Upper lobe of right lung (tissue), 1 donor: ENCODE measurements at places on chromosomes 1 and 21. TPM values are rescaled to one million over a fixed set of nuclear protein-coding genes. Genes with fewer than 3 reads are reported as not detected.

The KPRP gene
- total RNA-seq, result not detected

The HMGCS2 gene
- total RNA-seq, result not detected

The AZIN2 gene
- 2.3 TPM for total RNA-seq

The ARHGEF11 gene
- 41.1 TPM for total RNA-seq

The KIF14 gene
- 0.23 TPM for total RNA-seq

DNA sequence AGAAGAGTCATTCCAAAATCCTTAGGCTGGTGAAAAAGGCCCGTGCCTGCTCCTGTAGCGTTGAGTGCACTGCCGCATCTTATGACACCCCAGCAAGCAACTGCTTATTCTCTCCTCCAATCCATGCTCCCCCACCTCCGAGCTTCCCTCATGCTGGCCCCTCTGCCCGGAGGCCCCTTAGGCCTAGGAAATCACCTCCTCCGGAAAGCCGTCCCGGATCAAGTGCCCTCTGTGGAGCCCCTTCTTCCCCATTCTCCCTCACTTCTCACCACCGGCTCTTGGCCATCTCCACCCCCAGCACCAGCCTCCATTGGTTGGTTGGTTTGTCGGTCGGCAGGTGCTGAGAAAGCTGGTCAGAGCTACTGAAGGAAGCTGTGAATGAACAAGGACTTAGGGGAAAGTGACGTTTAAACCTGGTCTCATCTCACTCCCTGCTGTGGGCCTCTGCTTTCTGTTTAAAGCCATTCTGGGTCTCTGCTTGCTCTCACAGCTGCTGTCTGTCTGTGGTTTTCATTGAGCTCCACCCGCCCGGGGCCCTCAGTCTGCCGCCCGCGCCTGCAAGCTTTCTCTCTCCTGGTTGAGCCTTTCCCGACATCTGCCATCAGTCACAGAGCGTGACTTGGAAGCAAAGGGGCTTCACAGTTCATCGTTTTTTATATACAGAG, 122.2 kb downstream of the KCNN3 start:
- no peak overlapping the region for H3K27ac ChIP-seq
- H3K27me3 ChIP-seq, result no peaks in the 10 kb centered on the region
- DNase-seq, result no peak
- no peaks in the 10 kb centered on the region for H3K36me3 ChIP-seq

GRCh38 chr1:98086796-98087441, 166.1 kb upstream of the DPYD start:
- H3K27ac ChIP-seq, result no peak overlapping the region
- DNase-seq, result no peak
- H3K36me3 ChIP-seq, result no peaks in the 10 kb centered on the region
- H3K4me1 ChIP-seq, result no peaks in the 10 kb centered on the region
- no peak overlapping the region for H3K4me3 ChIP-seq
- H3K27me3 ChIP-seq, result no peaks in the 10 kb centered on the region

DNA sequence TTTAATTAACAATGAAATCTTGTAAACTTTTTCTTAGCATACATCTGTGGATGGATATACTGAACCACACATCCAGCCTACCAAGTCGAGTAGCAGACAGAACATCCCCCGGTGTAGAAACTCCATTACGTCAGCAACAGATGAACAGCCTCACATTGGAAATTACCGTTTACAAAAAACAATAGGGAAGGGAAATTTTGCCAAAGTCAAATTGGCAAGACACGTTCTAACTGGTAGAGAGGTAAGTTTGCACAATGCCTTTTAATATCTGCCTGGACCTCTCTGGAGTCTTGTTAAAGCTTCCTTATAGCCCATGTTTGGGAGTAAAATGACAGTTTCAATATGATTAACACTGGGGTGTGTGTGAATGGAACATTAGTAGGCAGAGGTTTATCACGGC, 51.4 kb downstream of the MARK1 start:
- no peak overlapping the region for H3K27ac ChIP-seq
- no peak overlapping the region for H3K4me3 ChIP-seq
- no peaks in the 10 kb centered on the region for H3K27me3 ChIP-seq
- no peak for DNase-seq
- H3K4me1 ChIP-seq, result no peaks in the 10 kb centered on the region

- H3K27me3 ChIP-seq, result no peaks in the 10 kb centered on the region
- H3K4me3 ChIP-seq, result no peak overlapping the region
- H3K27ac ChIP-seq, result no peak overlapping the region
- no peaks in the 10 kb centered on the region for H3K36me3 ChIP-seq
Measured at GRCh38 chr1:158331106-158331425, 265 bp downstream of the CD1B start.

- H3K36me3 ChIP-seq, result no peaks in the 10 kb centered on the region
- H3K27me3 ChIP-seq, result no peaks in the 10 kb centered on the region
- H3K4me3 ChIP-seq, result no peak overlapping the region
- peaks cover 12% of the 10 kb centered on the region for H3K4me1 ChIP-seq
Measured at GRCh38 chr1:44348061-44348485, 7.0 kb downstream of the ERI3 start.

DNA sequence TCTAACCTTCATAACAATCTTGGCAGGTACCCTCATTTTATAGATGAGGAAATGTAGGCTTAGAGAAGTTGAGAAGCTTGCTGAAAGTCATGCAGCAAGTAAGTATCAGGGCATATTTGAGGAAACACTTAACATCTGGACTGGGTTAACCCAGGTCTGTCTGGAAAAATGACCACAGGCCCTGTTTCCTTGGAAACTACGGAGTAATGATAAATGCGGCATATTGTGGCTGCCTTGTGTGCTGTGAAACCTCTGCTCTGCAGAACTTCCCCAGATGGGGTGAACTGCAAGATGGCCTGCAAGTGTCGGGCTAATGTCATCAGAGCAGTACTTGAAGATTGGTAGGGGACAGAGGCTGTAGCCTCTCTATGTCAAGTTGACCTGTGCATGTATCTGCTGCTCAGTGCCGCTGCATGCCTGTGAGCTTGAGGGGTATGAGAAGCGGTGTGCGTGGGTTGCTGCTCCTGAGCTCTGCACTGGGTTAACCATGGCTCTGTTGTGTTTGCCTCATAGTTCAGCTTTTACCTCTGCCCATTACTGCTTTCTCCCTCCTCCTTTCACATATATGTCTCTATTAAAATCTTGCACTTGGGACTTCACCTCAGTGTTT, 83.1 kb downstream of the WDR3 start:
- H3K27ac ChIP-seq, result no peak overlapping the region
- H3K4me3 ChIP-seq, result no peak overlapping the region
- H3K27me3 ChIP-seq, result no peaks in the 10 kb centered on the region
- H3K36me3 ChIP-seq, result no peaks in the 10 kb centered on the region

DNA sequence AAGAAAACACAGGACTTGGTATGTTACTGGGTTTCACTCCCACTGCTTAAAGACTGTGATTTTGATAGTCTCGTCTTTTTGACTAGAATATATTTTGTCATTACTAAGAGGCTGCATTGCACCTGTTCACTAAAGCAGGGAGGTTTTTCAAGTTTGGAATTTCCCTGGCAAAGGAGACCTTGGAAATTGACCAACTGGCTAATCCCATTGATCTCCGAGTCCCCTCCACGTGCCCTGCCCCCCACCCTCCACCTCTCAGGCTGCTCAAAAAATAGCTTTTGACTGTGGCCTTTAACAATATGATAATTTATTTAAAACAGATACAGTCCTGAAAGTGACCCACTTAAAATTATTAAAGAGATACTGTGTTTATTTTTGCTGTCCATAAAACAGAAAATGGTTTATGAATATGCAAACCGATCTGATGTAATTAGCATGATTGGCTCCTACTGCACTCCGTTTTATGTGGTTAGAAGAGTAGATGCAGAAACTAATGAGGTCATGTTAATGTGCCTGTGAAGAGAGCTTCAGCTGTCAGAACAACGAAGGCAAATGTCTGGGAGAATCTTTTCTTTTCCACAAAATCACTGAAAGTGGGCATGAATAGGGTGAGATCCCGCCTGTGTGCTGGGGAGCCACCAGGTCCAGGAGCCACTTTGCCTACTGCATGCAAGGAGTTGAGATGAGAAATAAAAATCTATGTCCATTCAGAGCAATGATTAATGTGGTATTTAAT, 361.5 kb downstream of the RRAGC start:
- H3K4me3 ChIP-seq, result no peak overlapping the region
- H3K36me3 ChIP-seq, result no peaks in the 10 kb centered on the region
- no peaks in the 10 kb centered on the region for H3K4me1 ChIP-seq
- no peak overlapping the region for H3K27ac ChIP-seq

DNA sequence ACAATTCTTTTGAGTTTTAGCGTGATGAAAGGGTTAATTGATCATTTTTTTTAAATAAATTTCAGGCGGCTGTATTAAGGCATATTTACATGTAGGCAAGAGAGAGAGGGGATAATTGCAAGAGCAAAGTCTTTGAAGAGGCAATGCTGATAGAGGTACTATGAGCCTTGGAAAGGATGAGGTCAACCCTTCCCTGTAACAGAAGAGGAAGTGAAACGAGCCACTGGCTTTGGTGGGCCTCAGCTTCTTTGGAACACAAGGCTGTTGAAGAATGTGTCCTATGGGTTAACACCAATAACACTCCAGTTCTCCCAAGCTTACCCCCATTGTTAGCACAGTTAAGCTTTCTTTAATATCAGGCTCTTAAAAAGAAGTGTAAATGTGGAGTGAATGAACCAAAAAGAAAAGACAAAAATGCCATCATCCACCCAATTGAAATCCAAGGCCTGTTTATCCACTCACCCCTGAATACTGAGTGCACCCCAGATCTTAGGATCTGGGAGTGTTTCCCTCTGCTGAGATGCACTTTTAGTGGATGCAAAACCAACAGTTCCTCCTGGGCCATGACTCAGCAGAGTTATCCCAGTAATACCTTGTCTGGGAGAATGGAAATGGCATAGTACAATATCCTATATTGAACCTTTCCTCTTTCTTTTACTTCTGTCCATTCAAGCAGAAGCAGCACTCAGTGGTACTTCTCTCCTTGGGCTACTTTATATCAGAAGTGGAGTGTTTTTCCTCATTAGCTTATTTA, 216.4 kb downstream of the SLC44A5 start:
- no peaks in the 10 kb centered on the region for H3K4me1 ChIP-seq
- H3K27me3 ChIP-seq, result no peaks in the 10 kb centered on the region
- H3K4me3 ChIP-seq, result no peak overlapping the region
- no peaks in the 10 kb centered on the region for H3K36me3 ChIP-seq
- DNase-seq, result no peak

GRCh38 chr1:58497499-58497898, 49.0 kb downstream of the OMA1 start:
- H3K27ac ChIP-seq, result no peak overlapping the region
- H3K27me3 ChIP-seq, result no peaks in the 10 kb centered on the region
- no peaks in the 10 kb centered on the region for H3K4me1 ChIP-seq
- H3K36me3 ChIP-seq, result no peaks in the 10 kb centered on the region
- no peak for DNase-seq

- H3K36me3 ChIP-seq, result no peaks in the 10 kb centered on the region
Measured at GRCh38 chr1:54410359-54410758, 4.2 kb upstream of the SSBP3 start.

DNA sequence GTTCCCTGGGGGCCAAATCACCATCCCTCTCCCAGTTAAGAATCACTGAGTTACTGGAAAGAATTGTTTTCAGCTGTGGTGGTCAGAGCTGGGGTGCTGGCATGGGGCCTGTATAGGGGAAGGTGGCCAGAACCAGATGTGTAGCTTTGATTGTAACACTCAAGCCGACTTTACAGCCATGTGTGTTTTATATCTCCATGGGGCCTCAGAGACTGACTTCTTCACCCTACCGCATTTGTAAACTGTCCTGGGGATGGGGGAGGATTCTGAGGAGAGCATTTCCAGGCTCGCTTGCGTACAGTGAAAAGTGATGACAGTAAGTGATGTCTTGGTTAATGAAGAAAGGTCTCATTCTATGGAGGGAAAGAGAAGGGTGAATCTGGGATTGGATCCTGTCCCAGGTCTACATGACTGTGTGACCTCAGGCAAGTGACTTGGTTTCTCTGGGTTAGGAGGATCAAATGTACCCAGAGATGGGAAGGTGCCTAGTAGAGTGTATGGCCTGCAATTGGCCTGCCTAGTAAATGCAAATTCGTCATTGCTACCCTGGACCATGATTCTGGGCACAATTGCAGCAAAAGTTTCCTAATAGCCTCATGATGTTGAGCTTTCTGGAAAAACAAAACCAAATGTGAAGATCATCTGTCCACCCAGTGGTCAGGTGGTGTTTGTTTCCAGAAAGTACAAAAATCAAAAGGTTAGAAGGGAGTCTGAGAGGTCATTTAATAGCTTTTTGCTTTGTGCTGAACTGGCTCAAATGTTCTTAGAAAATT, 49.7 kb upstream of the RCC2 start:
- no peaks in the 10 kb centered on the region for H3K4me1 ChIP-seq
- no peak overlapping the region for H3K4me3 ChIP-seq
- no peak overlapping the region for H3K27ac ChIP-seq
- H3K27me3 ChIP-seq, result peaks cover 7% of the 10 kb centered on the region
- no peaks in the 10 kb centered on the region for H3K36me3 ChIP-seq
